ENCODE measurements at places on chromosomes 4 and X.

DNA sequence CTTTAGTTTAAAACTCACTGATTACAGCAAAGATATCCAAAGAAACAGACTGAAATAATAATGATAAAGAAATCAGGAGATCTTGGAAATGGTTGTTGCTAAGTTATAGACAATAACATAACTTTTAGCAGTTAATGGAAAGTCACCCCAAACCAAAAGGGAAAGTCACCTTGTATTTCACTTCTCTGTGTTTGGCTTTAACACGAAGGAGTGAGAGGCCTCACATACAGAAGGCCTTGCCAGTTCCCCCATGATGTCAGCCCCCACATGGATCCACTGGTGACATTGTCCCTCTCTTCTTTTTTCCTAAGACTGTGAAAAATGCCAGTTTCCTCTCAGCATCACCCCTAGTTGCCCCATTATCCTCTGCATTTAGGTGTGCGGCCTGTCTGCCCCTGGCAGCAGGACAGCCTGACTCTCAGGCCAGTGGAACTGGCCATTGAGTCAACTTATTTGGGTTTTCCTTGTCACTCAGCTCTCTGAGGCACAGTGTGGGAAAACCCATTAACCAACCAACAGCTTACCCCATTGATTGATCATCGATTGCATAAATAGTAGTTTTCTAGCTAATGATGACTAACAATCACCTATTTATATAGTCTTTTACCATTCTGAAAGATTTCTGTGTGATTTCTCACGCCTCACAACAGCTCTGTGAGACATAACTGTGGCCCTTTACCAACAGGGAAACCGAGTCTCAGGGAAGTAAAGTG lies 308.1 kb downstream of the PTTG2 start:
- no peak for DNase-seq

- DNase-seq: no peak
Measured at GRCh38 chr4:26877961-26878360, 17.3 kb downstream of the STIM2 start.

DNA sequence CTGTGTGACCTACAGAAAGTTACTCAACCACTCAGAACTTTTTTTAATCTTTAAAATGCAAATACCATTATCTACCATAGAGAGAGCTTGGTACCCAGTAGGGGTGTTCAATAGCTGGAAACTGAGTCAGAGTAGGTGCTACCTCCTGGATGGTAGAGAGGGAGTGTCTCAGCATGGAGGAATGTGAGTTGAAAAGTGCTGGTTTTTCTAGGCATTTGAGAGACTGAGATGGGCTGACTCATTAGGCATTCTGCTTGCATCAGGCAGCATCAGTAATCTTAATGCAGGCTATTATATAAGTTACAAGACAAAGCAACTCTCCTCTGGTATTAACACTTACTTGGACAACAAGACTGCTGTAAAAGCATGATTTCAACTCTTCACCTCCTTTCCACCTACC lies 70.9 kb upstream of the ARHGEF9 start:
- no peak for DNase-seq

- no peak for DNase-seq
Measured at GRCh38 chr4:5465956-5466355, 242.4 kb downstream of the EVC2 start.

DNA sequence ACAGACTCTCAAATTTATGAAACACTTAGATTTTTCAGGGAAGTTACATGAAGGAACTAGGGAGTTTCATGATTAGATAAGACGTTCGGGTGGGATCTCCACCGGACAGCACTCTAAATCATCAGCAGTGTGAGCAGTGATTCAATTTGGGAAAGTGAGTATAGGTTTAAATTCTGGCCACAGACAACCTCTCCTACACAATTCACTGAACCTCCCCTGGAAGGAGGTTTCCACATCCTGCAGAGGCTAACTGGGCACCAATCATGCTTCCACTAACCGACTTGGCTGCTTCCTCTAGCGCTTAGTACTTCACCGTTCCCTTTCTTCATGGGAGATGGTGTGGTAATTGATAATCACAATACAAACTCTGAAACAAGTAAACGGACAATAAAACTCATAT lies 5.6 kb downstream of the CXCL9 start:
- DNase-seq: no peak

GRCh38 chr4:85774000-85774399 lies 299.1 kb downstream of the ARHGAP24 start:
- no peak for DNase-seq

DNA sequence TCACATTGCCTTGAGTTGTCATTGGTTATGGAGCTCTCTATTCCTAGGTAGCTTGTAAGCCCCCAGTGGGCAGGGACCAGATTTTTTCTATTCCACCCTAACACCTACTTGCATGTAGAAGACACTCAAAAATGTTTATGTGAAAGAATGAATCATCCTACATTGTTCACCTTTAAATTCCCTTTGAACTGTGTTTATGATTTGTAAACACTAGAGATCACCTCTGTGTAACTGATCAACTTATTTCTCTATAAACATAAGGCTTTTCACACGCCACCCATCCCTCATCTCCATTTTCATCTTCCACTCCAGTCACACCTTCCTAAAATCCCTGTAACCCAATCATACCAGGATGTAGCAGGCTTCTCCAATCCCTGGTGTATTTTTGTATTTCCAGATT lies 142.6 kb upstream of the LEF1 start:
- no peak for DNase-seq

GRCh38 chr4:154551872-154552686 lies 1.9 kb upstream of the PLRG1 start:
- DNase-seq: peak; percentile 22

DNA sequence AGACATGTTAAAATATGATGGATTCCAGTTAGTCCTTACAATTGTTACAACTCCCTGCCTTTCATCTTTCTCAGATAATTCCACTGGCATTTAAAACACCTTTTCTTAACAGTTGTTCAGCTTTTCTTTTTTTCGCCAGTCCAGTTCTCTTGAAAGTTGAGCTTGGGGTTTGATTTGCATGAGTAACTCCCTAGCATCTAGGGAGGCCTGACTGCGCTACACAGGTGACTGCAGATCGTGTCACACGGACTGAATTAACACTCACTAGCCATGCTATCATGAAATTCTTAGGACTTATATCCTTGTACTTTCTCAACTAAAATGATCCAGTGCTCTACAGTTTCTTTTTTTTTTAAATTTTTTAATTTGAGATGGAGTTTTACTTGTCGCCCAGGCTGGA lies 69.8 kb downstream of the ARHGAP24 start:
- DNase-seq: no peak

DNA sequence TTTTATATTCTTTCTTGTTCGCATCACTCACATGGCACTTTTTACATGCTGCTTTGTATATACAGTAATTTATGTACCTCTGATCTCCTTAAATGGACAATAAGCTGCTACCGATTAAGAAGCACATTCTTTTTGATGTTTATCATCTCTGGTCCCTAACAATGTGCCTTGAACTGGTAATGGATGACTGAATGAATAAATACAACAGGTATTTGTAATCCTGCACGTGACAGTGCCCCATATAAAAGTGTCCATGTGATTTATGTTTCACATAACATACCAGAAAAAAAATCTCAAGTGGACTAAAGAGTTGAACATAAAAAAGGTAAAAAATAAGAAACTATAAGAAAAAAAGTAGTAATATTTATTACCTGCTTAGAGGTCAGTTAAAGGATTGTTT lies 7.7 kb upstream of the SLAIN2 start:
- DNase-seq: no peak

- no peak for DNase-seq
Measured at GRCh38 chr4:75344915-75345314, 169.3 kb downstream of the RCHY1 start.

DNA sequence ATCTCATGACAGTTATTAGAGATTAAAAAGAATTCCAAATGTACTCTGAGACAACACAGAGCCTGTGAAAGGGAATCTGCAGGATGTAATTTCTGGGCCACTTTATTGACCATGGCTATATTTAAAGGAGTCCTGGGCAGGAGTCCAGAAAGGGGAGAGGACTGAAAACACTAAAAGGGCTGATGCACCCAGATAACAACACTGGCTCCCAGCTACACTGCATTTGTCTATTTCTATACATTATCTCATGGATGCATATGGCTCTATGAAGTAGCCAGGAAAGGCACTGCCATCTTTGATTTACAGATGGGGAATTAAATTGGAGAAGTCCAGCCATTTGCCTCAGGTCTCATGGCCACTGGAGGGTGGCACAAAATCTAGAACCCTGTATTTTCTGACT lies 56.0 kb downstream of the MED28 start:
- no peak for DNase-seq

DNA sequence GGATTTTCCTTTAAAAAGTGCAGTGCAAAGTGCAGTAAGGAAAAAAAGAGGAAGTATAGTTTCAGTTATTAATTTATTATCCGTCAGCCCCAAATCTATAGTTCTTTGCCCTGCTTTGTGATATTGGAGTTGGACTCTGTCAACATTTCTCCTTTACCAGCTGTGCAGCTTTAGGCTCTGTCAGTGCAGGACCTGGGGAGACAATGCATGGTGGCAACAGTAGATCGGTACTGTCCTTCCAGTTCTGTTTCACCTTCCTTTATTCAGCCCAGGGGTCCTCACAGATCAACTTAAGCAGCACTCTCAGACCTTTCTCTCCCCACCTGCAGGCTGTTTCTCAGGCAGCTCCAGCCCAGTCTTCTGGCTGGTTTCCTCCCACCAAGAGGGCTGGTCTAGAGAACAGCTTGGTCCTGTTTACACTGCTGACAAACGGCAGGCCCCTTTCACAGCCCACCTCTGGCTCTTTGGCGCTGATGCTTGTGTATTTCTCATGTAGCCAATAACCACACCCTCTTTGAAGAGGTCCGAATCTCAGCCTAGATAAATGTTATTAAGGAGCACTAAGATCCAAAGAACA lies 71.6 kb downstream of the MCUB start:
- DNase-seq: no peak

DNA sequence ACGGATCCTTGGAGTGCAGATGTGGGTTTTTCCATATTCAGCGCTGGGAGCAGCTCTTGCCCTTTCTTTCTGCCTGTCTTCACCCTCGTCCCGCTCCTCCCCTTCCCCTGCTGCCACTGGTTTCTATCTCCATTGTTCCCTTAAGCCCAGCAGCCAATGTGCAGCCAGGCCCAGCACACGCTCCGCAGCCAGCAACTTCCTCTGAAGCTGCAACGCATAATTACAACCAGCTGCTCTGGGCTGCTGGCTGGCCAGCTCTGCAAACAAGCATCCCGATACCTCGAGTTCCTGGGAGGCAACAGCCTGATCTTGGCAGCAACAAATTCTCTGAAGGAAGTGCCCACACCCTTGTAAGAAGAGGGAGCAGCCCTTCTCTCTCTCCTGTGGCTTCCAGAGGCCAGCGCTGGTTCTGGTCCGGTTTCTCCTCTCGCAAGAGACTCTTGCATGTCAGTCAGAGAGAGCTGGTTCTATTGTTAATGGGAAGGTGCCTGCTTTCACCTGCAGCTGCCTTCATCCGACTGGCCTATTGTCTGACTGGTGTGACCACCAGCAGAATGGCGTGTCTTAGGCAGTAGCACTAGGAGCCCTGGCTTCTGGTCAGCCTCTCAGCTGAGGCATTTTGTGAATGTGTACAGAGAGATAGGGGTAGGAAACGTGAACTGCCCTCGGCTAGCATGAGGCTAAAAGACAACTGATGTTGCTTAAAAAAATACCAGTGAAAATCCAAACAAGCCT lies 83.8 kb upstream of the MAML3 start:
- no peak for DNase-seq

DNA sequence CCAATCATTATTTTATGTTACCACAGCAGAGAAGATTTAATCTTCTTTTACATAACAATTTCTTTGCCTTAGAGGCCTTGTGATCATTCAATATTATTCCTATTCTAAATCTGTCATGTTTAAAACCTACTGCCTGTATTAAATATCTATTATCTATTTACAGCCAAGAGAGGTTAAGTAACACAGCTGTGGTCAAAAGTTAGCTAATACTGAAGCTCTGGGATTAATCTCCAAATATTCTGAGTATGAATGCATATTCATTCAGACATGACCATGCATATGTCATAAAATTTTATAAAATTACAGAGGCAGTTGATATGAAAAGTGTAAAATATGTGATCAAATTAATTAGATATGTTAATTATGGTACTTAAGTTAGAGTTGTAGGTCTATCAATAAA lies 187.9 kb upstream of the MAB21L2 start:
- no peak for DNase-seq

- no peak for DNase-seq
Measured at GRCh38 chr4:1029529-1029928, 18.1 kb downstream of the FGFRL1 start.

GRCh38 chr4:60938621-60939020 lies 261.5 kb upstream of the ADGRL3 start:
- no peak for DNase-seq

GRCh38 chr4:172155838-172156345 lies 342.7 kb downstream of the GALNTL6 start:
- DNase-seq: no peak

DNA sequence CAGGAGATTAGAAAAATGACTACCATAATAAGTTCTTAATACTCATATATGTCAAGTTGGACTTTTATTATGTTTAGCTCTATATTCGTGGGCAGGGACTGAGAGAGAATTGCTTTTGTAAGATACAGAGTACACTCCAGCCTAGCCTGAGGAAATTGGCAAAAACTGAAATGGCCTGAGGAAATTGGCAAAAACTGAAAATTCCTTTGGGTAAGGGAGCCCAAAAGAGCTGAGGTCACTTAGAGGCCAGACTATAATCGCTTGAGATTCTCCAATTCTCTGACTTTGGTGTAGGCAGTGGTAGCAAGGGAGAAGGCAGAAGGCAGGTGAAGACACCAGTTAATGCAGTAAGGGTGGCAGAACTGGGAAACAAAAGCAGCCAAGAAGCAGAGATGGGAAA lies 124.5 kb upstream of the HCCS start:
- DNase-seq: no peak

DNA sequence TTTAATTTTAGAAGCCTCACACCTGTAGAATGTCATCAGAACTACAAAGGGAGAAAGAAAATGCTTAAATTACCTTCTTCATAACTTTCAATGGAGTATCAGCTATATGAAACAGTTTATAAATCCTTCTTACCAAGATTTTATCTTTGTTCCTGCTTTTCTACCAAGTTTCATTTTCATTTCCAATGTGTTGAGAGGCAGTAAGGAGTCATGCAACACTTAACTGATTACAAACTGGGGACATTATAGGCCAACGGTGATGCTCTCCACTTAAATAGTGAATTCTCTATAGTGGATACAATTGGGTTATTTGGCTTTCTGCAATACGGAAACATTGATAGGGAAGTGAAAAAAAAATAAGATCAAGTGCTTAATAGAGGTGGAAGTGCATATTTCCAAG lies 145.2 kb upstream of the FTHL17 start:
- DNase-seq: no peak

DNA sequence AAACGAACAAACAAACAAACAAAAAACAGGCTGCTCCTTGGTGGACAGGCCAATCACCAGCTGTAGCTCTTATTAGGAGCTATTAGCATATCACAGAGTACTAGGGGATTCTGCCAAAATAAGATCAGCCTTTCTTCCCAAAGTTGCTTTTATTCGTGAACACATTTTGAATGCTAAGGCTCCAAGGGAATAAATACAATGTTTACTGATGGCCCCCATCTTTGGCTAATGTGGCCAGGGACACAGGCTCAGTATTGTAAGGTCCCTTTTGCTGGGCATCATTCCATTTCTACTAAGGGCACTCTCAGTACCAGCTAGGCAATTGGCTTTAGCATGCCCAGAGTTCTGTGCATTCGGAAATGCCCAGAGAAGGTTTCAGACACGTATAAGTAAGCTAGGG lies 84.3 kb downstream of the GPC4 start:
- no peak for DNase-seq

Data from HuH-7.5 (cell line).